D721Med (cell line): ENCODE measurements at places on chromosomes 5 and 9.

GRCh38 chr5:76556511-76557221 lies 66.5 kb downstream of the F2RL2 start:
- no peak for DNase-seq

DNA sequence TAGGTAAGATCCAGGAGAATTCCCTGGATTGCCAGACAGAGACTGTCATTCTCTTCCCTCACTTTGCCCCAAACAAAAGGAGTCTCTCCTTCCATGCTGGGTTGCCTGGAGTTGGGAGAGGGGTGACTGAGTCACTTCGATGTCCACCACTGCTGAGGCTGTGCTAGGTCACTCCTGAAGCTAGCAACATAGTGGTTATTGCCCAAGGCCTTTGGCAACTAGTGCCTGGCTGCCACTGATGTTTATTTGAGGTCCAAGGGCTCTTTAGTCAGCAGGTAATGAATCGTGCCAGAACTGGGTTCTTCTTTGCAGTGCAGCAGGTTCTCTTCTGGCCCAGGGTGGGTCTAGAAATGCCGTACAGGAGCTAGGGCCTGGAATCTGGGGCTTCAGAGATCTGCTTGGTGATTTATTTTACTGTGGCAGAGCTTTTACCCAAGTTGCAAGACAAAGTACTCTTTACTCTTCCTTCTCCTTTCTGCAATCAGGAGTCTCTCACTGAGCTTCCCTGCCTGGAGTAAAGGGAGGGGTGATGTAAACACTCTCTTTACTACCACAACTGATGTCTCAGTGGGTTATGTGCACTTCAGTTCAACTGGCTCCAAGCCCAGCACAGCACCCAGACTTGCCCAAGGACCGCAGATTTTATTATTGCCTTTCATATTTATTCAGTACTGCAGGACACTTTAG lies 155.7 kb upstream of the SH3GL2 start:
- DNase-seq, result no peak

DNA sequence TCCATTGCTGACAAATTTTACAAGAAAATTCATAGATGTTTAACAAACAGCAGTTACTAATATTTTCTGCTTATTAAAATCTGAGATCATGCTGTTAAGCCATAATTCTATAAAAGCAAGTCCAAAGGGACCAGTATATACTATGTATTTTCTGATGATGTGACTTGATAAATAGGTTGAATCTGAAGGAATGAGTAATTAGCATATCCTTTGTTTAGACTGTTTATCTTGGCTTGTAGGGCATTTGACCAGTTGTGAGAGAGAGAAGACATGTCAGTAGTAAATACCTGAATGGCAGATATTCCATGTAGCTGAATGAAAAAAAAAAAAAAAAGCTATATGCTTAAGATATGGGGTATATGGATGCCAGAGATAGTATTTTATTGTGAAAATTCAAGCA lies 14.6 kb downstream of the CPEB4 start:
- no peak for DNase-seq

GRCh38 chr5:179192185-179192890 lies 132.2 kb downstream of the ZNF354C start:
- peak; percentile 61 for DNase-seq

- DNase-seq, result no peak
Measured at GRCh38 chr5:43485406-43485805, 1.7 kb upstream of the TMEM267 start.
